ENCODE measurements at places on chromosomes 1 and 21. TPM values are rescaled to one million over a fixed set of nuclear protein-coding genes. Genes with fewer than 3 reads are reported as not detected.

- H3K4me3 ChIP-seq = no peak overlapping the region
- H3K36me3 ChIP-seq = no peaks in the 10 kb centered on the region
- no peak for DNase-seq
- H3K27me3 ChIP-seq = no peaks in the 10 kb centered on the region
- no peaks in the 10 kb centered on the region for H3K4me1 ChIP-seq
- H3K27ac ChIP-seq = no peak overlapping the region
Observed at GRCh38 chr1:215474940-215475339, 92.2 kb upstream of the KCTD3 start.

DNA sequence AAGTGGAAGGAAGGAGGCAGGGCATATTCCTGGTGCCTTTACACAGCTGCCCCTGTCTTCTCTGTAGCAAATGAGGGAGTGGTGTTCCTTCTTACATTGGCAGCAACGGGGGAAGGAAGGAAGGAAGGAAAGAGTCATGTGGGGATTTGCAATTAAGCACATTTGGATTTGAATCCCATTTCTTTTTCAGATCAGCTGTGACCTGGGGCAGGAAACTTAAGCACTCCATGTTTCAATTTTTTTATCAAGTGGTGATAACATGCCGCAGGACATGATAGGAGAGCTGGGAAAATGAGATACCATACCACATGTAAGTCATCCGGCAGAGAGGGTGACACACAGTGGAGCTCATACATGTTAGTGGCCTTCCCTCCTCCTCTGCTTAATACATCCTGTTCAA is 186.8 kb downstream of the APP start:
- H3K36me3 ChIP-seq = peaks cover 17% of the 10 kb centered on the region
- H3K27ac ChIP-seq = no peak overlapping the region
- H3K4me3 ChIP-seq = no peak overlapping the region

PRKAA2 gene
- 3.8 TPM for total RNA-seq

DNA sequence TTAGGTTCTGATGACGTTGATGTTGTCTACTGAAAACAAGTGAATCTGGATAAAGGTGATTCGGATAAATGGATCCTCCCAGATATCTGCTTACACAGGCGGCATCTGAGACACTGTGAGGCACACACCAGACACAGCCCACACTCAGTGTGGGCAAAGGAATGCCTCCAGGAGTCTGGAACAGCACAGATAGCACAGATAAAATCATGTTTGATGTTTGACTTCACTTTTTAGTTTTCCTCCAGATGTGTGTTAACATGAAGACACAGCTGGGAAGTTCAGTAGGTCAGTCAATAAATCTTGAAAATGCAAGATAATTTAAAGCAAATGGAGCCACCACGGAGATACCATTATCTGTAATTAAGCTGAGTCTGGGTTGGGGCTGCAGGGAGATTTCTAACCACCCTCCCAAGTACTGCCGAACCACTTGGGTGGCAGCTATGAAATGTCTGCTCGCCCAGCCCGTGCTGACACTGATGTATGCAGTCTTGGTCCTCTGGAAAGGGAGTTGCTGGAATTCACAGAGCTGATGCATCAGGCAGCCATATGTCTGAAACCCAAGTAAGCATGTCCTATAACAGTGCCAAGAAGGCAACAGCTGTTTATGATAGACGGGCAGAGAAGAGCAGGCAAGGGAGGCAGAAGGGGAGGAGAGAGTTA is 11.7 kb downstream of the CAPN9 start:
- H3K27me3 ChIP-seq = no peaks in the 10 kb centered on the region
- no peaks in the 10 kb centered on the region for H3K36me3 ChIP-seq
- H3K4me3 ChIP-seq = no peak overlapping the region
- no peak for DNase-seq

DNA sequence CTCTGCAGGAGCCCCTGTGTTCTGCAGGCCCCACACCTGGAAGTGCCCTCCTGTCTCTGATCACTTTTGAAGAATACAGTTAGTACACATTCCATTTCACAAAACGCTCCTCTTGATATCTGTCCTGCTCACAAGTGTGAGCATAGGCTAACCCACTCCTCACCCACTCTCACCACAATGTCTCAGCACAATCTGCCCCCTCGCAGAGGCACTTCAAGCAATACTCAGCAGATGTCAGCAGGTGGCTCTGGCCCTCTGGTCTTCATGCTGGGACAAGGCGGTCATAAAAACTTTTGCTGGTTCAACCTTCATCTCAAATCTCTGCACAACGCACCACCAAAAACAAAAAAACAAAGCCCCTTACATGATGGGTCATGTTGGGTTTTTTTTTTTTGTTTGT is 671.2 kb downstream of the MATN1 start:
- peak; percentile 28 for DNase-seq
- H3K27ac ChIP-seq = no peak overlapping the region
- H3K4me3 ChIP-seq = no peak overlapping the region
- H3K36me3 ChIP-seq = no peaks in the 10 kb centered on the region

- no peaks in the 10 kb centered on the region for H3K36me3 ChIP-seq
- no peak for DNase-seq
- no peak overlapping the region for H3K27ac ChIP-seq
- no peak overlapping the region for H3K4me3 ChIP-seq
- H3K4me1 ChIP-seq = no peaks in the 10 kb centered on the region
- peaks cover 5% of the 10 kb centered on the region for H3K27me3 ChIP-seq
Observed at GRCh38 chr1:110098222-110099026, 13.8 kb upstream of the UBL4B start.

DNA sequence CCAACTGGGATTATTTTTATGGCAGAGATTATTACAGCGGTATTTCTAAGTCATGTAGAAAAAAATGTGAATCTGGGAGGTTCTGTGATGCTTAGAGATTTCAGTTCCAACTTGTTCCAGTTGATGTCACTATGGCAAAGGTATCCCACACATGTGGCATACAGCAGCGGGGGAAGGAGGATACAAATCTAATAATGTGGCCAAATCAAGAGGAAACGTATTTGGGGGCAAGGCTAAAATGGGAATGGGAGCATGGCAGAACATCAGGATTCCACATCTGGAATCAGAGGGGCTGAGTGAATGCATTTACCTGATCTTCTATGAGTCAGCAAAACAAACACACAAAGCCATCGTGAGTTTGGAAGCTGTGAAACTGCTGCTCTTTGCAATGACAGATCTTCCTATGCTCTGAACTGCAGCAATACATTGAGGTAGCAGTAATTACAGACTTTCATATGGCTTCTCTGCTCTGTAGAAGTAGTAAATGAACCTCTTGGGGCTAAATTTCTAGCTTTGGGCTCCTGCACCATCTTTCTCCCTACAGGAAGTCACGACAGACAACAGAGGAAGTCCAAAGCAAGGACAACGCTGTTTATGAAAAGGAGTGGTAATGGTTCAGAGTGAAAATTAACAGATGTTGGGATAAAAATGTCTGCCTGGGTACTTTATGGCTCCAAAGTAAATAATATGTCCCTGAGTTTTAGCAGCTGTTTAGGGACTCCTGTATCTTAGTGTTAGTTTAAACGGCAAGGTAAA is 55.5 kb downstream of the GABPA start:
- peak overlapping the region; percentile 32 for H3K4me3 ChIP-seq
- H3K4me1 ChIP-seq = no peaks in the 10 kb centered on the region
- peaks cover 4% of the 10 kb centered on the region for H3K27me3 ChIP-seq
- no peaks in the 10 kb centered on the region for H3K36me3 ChIP-seq
- no peak for DNase-seq

LCE1D gene
- not detected for total RNA-seq

DNA sequence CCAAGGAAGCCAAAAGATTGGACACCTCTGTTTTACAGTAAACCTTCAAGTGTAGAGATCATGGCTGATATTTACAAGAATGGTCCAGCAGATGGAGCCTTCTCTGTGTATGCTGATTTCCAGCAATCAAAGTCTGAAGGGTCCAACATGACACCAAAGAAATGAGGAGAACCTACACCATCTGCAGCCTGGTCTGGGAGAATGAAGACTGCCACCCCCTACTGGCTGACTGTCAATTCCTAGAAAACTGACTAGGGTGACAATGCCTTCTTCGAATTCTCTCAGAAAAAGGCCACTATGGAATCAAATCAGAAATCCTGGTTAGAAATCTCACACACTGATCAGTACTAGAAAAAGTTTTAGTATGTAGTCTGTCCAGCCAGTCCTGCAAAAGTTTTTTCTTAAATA is 83.3 kb downstream of the CDC42BPA start:
- H3K27me3 ChIP-seq = no peaks in the 10 kb centered on the region
- no peaks in the 10 kb centered on the region for H3K4me1 ChIP-seq
- H3K36me3 ChIP-seq = no peaks in the 10 kb centered on the region
- no peak overlapping the region for H3K4me3 ChIP-seq
- DNase-seq = no peak
- no peak overlapping the region for H3K27ac ChIP-seq

- no peak overlapping the region for H3K4me3 ChIP-seq
- peaks cover 63% of the 10 kb centered on the region for H3K36me3 ChIP-seq
- no peaks in the 10 kb centered on the region for H3K27me3 ChIP-seq
- H3K27ac ChIP-seq = no peak overlapping the region
- DNase-seq = no peak
Observed at GRCh38 chr1:15945832-15946448, 30.0 kb downstream of the ZBTB17 start.

HFM1 gene
- 0.64 TPM for total RNA-seq

ILF2 gene
- 86.1 TPM for total RNA-seq

DNA sequence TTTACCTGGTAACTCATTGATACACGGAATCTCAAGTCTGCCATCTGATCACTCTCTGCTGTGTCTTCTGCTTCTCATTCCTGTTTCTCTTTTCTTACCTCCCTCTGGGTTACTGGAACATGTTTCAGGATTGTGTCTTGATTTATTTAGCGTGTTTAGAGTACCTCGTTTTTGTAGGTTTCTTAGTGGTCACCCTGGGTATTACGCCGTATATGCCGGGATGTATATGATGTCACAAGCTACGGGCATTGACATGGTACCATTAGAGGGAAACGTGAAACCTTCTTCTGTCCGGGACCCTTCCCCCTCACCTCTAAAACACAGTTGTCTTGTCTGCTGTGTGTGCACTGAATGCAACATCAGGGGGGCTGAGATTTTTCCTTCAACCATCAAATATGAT is 2.8 kb downstream of the ACTRT2 start:
- no peaks in the 10 kb centered on the region for H3K4me1 ChIP-seq
- no peak overlapping the region for H3K4me3 ChIP-seq
- no peak overlapping the region for H3K27ac ChIP-seq
- H3K27me3 ChIP-seq = peaks cover 15% of the 10 kb centered on the region

GRCh38 chr1:201350884-201351283 is 26.6 kb downstream of the TNNT2 start:
- DNase-seq = peak; percentile 38
- H3K4me1 ChIP-seq = no peaks in the 10 kb centered on the region
- no peak overlapping the region for H3K27ac ChIP-seq
- no peak overlapping the region for H3K4me3 ChIP-seq

PLA2G2A gene
- total RNA-seq = 19.7 TPM

DNA sequence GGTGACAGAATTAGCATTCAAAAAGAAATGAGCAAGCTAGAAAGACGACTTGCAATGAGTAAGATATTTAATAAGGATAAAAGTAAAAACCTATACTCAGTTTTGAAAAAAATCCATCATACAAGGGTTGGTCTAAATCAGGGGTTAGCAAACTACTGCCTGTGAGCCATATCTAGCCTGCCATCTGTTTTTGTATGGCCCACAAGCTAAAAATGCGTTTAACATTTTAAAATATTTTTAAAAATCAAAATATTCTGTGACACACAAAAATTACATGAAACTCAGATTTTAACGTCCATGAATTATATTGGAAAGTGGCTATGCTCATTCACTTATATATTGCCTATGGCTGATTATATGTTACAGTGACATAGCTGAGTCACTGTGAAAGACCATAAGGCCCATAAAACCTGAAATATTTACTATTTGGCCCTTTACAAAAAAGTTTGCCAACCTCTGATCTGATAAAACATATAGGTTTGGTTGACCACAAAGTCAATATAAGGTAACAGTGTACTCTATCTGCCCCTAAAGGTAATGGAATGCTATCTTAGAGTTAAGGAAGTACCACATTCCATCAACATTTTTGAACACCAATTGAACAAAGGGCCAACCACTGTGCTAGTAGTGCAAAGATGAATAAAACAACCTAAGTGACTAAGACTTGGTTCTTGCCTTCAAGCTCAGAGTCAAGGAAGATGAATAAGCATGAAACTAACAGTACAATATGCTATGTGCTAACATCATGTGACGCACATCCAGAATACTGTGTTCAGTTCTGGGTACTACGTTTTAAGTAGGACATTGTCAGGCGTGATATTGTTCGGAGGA is 3.2 kb downstream of the IFT25 start:
- H3K4me3 ChIP-seq = no peak overlapping the region
- no peaks in the 10 kb centered on the region for H3K27me3 ChIP-seq
- H3K4me1 ChIP-seq = peaks cover 18% of the 10 kb centered on the region
- DNase-seq = no peak
- no peak overlapping the region for H3K27ac ChIP-seq
- H3K36me3 ChIP-seq = no peaks in the 10 kb centered on the region

NBPF4 gene
- total RNA-seq = not detected

DNA sequence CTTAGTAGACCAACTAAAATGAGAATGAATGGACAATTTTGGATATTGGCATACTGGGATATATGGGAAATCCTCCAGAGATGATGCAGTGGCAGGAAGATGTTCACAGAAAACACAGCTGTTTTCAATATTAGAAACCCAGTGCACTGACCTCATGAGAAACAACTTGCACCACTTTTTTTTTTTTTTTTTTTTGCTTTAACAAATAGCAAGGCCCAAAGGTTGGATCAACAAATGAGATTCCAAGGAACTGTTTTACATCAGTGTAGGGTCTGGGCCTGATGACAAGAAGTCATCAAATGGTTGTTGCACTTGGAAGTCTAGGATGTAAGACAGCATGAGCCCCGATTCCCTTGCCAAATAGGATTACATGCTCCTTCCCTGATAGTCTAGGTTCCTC is 110.7 kb downstream of the SLC25A24 start:
- no peaks in the 10 kb centered on the region for H3K27me3 ChIP-seq
- H3K27ac ChIP-seq = no peak overlapping the region
- no peaks in the 10 kb centered on the region for H3K36me3 ChIP-seq
- DNase-seq = no peak
- H3K4me3 ChIP-seq = no peak overlapping the region
- no peaks in the 10 kb centered on the region for H3K4me1 ChIP-seq

DNA sequence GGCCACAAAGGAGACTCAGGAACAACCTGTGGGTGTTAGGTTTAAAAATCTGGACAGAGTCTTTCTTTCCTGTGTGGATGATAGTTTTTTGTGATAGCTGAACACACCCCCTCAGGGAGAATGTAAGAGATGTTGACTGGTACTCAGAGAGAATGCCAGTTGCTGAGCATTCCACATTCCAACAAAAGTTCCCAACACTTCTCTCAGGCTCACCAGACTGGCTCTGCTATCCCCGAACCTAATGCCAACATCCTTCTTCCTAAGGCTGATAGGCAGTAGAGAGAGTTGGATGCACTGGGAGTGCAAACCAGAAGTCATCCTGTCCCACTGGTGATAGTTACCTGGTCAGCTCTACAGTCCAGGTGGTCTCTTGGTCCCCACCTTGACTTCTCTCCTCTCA is 28.7 kb upstream of the POU2F1 start:
- no peak for DNase-seq
- H3K36me3 ChIP-seq = no peaks in the 10 kb centered on the region
- no peak overlapping the region for H3K4me3 ChIP-seq
- H3K4me1 ChIP-seq = no peaks in the 10 kb centered on the region

- H3K27ac ChIP-seq = no peak overlapping the region
- H3K4me1 ChIP-seq = no peaks in the 10 kb centered on the region
- no peaks in the 10 kb centered on the region for H3K36me3 ChIP-seq
Observed at GRCh38 chr1:62774971-62775595, 8.8 kb upstream of the ATG4C start.
